Mesothelial cell of epicardium (in vitro differentiated cells): ENCODE measurements at places on chromosomes 16 and 17.

DNA sequence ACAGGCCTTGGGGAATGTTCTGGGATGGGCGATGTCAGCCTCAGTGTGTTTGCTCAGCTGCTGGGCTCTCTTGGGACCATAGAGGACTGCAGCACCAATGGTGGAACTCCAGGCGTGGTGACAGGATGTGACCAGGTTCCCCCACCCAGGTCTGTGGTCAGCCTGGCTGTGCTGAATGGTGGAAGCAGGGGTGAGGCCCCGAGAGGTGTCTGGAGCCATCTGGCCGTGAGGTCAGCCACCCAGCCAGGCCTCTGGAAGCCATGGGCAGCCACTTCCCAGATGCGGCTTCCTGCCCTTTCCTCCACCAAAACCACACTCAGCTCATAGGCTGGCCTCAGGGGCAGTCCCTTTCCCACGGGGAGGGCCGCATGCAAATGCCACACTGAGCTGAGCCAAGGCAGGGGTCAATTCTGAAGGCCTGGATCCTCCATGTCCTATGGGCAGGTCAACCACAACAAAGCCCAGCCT lies 7.8 kb upstream of the MAPK7 start:
- DNase-seq = no peak

GRCh38 chr16:75445298-75445697 lies 12.0 kb upstream of the CFDP1 start:
- DNase-seq = no peak

DNA sequence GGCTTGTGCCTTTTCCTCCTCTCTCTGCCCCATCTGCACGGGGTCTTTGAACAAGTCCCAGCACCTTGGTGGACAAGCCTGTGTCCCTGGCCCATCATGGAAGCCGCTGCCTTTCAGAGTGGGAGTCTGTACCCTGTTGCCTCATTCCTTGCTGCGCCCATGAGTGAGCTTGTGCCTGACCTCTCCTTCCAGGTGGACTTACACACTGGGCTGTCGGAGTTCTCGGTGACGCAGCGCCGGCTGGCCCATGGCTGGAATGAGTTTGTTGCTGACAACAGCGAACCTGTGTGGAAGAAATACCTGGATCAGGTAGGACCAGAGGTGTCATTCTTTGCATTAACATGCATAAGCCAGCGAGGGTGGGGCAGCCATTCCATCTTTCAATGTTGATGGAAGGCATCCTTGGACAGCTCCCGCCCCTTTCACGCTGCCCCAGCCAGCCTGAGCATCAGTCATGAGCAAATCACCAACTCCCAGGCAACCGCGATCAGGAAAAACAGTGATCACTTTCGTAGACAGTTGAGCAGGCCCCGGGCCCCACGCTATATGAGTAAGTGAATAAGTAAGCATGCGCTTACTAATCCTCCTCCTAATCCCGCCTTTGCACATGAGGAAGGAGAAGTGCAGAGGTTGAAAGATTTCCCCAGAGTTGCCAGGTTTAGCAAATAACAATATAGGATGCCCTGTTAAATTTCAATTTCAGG lies 36.8 kb downstream of the ATP2C2 start:
- DNase-seq = no peak

GRCh38 chr17:73030501-73030921 lies 62.0 kb downstream of the SLC39A11 start:
- no peak for DNase-seq

DNA sequence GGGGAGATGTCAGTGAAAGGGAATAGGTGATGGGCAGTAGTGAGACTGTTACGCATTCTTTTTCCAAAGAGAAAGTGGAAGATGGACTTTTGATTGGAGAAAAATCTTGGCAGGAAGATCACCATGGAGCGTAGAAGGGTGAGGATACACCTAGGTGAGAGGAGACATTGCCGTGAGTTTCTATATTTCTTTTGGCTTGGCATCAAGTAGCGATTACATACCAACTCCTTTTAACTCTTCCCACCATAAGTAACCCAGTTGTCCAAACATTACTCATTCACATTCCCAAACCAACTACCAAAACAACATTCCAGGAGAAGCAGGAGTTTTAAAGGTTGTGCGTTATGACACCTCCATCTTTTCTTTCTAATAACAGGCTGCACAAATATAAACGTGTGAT lies 10.7 kb upstream of the KRT28 start:
- DNase-seq = no peak

DNA sequence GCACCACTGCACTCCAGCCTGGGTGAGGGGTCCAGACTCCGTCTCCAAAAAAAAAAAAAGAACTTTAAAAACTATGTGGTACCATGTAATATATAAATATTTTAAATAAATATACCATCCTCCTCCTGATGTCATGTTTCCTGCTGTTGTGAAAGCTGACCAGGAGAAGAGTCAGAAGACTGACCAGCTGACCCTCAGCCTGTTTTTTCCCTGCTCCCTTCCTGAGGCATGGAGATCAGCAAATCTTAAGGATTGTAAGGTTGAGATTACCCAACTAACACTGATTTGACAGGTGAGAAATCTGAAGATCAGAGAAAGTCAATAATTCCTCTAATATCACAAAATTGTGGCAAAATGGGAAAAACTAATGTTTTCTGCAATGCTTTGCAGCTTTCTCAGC lies 18.1 kb downstream of the NCOR1 start:
- DNase-seq = no peak

DNA sequence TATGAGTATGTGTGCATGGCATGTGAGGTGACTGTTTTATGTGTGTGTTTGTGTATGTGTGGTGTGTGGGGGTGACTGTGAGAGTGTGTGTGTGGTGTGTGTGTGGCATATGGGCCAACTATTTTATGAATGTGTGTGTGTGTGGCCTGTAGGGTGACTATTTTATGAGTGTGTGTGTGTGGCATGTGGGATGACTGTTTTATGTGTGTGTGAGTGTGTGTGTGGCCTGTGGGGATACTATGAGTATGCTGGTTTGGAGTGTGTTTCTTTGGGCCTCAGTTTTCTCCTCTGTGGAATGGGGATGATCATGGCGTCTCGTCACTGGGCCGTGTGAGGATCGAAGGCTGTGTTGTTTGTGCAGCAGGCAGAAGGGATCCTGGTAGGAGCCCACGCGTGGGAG lies 152.1 kb upstream of the PLCG2 start:
- no peak for DNase-seq

DNA sequence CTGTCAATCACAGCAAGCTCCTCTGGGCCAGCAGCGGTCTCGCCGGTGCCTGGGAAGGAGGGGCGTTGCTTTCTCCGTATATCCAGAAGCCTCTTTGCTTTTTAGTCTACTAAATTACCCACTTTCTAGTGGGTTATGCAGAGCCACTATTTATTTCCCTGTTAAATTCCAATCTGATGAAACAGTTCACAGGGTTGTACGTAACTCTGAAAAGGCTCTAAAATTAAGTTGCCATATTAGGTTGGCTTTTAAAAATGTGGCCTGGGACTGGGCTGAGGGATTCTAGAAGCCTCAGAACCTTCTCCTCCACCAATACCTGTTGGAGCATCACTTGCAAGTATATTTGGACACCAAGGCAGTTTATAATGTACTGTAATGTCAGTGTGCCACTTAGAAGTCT lies 27.2 kb downstream of the MARCHF10 start:
- no peak for DNase-seq

DNA sequence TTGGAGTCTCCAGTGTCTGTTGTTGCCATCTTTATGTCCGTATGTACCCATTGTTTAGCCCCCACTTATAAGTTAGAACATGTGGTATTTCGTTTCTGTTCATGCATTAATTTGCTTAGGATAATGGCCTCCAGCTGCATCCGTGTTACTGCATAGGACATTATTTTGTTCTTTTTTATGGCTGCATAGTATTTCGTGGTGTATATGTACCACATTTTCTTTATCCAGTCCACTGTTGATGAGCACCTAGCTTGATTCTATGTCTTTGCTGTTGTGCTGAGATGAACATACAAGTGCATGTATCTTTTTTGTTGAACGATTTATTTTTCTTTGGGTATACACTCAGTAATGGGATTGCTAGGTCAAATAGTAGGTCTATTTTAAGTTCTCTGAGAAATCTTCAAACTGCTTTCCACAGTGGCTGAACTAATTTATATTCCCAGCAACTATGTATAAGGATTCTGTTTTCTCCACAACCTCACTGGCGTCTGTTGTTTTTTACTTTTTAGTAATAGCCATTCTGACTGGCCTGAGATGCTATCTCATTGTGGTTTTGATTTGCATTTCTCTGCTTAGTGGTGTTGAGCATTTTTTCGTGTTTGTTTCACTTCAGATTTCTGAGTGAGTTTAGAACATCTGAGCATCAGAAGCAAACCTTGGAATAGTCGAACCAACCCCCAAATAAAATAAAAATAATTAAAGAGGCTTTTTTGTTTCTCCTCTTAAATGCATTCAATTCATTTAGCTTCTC lies 304.7 kb downstream of the ZFHX3 start:
- no peak for DNase-seq

DNA sequence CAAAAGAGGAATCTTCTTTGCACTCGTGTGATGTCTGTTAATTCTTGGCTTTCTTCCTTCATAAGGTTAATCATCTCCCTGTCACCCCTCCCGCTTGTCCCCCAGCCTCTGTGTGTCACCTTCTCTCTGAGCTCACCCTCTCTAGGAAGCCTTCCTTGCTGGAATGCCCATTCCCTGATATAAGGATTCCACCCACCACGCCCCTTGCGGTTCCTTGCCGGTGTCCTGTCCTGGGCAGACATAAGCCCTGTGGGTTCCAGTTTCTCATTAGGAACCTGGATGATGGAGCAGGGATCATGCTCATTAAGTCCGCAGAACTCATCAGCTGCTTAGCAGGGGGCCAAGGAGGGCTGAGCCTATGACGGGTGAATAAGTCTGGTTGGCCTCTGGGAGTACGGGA lies 559.3 kb downstream of the MAF start:
- DNase-seq = no peak

DNA sequence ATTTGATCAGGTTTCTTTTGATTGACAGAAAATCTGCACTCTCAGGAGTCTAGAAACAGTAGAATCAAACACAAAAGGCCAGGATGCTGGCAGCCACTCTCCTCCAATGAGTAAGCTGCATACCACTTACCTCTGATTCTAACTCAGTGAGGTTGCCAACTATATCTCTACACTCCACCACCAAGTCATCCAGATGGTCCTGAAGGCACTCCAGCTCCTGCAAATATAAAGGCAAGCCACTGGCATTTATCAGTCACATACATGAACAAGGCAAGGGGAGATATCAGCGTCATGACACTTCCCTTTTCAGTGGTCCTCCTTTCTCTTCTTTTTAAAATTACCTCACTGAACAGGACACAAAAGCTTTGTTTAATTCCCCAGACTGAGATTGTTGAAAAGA lies 53.1 kb upstream of the CLEC18B start:
- no peak for DNase-seq

DNA sequence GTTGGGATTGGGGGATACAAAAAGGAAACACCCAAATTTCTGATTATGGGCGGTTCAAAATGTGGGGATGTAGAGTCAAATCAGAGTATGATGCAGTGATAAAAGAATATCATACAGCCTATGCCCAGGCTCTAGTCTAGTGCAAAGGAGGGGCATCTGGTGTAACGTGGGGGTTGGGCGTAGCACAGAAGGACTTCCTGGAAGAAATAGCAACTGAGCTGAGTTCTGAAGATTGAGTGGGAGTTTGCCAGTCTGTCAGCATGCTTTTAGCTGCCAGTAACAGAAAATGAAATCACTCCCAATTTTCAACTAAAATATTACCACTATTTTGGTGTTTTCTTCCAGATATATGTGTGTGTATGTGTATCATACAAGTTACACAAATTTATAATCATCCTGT lies 196.9 kb downstream of the SPECC1 start:
- DNase-seq = no peak

DNA sequence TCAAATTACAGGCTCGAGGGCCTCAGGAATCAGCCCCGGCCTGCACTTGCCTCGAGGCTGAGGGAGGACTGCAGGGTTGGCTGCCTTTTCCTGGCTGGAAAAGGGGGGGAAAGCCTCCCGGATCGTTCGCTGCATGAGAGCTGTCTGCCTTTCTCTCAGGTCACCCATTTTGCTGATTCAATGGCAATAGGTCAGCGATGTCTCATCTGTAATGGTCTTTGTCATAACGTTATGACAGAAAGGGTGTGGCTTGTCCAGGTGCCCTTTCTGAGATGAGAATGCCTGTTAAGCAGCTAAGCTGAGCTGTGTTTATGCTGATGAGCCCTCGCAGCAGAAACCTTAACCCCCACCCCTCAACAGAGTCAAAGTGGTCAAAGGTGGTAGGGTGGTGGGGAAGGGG lies 81.8 kb downstream of the AKAP1 start:
- DNase-seq = no peak

DNA sequence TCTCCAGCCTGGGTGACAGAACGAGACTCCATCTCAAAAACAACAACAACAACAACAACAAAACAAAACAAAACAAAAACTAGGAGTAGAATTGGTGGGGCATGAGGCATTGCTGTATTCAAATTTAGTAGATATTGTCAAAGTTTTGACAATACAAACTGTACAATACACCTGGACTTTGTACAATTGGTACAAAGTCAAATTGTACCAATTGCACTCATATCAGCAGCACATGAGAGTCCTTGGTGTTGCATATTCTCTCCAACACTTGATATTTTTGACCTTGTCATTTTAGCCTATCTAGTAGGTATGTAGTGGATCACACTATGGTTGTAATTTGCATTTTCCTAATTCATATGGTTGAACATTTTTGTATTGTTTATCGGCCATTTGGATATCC lies 14.3 kb upstream of the ATF7IP2 start:
- no peak for DNase-seq

DNA sequence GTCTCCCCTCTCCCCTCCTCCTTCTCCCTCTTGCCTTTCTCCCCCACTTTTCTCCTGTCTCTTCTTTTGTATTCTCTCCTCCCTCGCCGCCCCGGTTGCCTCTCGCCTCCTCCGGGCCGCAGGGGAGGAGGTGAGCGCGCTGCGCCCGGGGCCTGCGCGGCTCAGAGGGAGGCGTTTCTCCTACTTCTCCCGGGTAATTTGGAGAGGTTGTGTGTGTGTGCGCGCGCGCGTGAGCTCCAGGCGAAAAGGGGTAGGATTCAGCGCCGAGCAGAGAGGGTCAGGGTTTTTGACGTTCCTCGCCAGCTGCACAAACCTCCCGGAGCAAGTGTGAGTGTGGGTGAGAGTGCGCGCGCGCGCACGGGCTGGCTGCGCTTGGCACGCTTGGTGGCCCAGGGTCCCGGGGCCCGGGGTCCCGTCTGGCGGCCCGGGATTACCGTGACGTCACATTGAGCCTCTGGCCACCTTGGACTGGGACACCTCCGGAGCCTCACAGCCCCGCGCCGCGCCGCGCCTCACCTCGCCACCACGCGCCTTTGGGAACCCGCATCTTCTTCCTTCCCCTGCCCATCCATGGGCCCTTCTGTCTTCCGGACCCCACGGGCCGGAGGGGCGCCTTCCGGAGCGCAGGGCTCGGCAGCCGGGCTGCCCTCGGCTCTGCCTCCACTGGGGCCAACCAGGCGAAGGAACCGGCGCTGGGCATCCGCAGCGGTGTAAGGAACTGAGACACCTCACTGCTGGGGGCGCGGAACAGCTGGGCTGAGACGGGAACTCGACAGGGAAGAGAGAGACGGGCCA lies 479 bp downstream of the IRX6 start:
- no peak for DNase-seq
